ENCODE measurements at places on chromosomes 1 and 21.

GRCh38 chr1:6075748-6076147 is 30.1 kb downstream of the KCNAB2 start:
- DNase-seq, result no peak

- DNase-seq, result no peak
Observed at GRCh38 chr1:111848852-111849545, 93.3 kb downstream of the DDX20 start.

DNA sequence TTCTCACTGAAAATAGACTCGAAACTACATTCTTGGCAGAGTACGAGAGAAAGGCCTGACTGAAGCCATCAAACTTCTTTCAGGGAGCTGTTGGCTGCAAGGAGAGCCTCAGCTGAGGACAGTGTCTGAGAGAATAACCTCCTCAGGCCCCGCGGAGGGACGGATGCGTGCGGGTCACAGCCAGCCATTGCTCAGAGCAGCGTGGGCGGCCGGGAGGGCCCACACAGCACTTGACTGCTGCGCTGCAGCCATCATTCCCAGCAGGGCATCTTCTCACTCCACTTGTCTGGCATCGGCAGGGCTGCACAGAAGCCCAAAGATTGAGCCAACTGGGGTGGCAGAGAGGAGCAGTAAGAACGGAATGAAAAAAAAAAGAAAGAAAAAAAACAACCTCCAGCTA is 113.5 kb downstream of the XCL2 start:
- no peak for DNase-seq

GRCh38 chr1:78831731-78832360 is 174.7 kb downstream of the ADGRL4 start:
- no peak for DNase-seq
